ENCODE measurements at places on chromosomes 4 and X.

- no peak for DNase-seq
Observed at GRCh38 chr4:94571715-94572114, 120.0 kb downstream of the PDLIM5 start.

DNA sequence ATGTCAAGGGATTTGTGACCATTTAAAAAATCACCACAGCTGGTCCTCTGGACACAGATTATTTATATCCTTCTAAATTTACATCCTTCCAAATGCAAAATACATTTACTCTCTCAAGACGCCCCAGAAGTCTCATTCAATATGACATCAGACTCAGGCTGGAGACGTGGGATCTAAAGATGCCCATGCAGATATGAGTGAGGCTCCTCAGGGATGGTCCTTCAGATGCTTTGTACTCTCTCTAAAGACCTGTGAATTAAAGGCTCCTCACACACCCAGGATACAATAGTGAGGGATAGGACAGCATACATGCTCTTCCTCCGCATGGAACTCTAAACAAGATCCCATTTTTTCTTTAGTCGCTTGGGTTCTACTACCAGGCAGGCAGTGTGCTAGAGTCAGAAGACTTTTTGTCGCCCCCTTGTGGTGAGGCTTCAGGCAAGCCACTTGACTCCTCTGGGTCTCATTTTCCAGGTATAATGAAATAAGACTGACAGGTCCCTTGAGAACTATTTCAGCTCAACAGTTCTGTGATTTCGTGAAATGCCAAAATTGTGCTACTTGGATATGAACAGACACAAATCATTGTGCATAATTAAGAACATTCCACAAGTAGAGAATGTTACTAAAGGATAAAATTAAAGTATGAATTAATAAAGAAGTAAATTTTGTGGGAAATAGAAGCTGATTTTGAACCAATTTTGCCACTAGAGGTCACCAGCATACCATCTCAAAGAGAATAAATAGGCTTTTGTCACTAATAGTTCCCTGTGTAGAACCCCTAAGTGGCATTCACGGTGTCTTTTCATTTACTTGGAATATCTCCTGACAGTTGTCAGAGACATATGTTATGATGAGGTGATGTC lies 13.7 kb upstream of the SCOC start:
- peak; percentile 91 for DNase-seq

- no peak for DNase-seq
Observed at GRCh38 chrX:49066278-49066677, 7.5 kb downstream of the CCDC120 start.

GRCh38 chr4:4852591-4853362 lies 6.7 kb upstream of the MSX1 start:
- DNase-seq: no peak

DNA sequence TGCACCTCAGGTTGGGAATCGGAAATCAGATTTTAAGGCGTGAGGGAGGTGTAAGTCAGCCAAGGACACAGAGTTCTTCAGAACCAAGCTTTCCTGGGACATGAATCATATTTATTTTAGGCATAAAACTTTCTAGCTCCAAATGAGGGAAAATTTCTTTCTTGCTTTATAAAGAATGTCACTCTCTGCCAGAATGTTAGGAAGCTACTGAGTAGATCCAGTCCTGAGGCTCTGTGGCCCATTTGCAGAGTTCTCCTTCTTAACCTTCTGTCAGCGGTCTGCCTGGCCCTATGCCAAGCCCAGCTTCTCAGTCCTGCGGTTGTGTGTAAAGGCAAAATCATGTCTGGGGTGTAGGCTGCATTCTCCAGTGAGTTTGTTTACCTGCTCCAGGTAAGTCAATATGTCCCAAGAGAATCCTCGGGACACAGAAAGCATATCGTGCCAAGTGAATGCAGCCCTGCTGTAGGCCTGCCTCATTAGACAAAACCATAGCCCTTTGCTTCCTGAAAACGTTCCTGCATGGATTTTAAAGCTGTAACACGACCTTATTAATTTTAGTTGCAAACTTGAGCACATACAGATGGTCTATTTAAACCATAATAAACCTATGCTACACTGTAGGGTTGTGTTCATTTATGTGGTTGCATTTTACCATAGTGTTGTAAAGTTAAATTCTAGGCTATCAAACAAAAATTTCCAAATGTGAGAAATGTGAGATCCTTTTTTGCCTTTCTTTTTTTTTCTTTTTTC lies 29.2 kb upstream of the CCNI start:
- peak; percentile 54 for DNase-seq

DNA sequence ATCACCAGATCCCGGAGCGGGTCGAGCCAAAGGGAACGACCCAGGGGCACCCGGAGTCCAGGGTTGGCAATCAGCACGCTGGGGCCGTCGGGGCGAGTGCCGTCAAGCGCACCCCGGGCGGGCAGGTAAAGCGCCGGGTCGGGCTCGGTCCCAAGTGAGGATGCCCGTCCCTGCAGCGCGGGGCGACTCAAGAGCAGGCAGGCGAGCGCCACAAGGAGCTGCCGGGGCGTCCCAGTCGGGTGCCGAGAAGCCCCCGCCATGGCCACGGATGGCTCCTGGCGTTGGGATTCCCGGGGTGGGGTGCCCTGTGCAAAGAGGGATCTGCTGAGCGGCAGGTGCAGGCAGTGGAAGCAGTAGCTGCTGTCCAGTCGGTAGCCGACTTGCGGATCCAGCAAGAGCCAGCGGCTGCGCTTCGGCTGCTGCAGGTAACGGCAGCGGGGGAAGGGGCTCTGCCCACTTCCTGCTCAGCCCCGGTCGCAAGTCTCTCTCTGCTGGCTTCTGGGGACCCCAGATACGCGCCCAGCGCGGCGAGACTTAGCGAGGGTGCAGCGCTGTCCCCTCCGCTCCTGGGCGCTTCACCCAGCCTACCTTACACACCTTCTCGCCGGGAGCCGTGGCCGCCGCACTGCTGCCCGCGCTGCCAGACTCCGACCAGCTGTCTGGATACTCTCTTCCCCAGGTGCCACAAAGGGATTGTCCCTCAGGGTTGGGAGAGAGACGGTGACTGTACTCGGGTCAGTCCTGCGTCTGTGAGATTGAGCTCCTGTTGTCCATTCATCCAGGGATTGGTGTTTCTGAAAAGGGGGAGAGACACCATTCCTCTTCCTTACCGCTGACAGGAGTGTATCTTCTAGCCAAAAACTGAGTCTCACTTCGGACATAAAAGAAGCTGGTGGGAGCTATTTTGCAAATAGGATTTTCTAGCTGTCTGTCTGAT lies at the start of gene FREM3:
TSS of gene FREM3 (minus strand) at position 260 of the 937 bp plus-strand sequence. CDS start at position 260, 0 bp downstream.
- DNase-seq: no peak

DNA sequence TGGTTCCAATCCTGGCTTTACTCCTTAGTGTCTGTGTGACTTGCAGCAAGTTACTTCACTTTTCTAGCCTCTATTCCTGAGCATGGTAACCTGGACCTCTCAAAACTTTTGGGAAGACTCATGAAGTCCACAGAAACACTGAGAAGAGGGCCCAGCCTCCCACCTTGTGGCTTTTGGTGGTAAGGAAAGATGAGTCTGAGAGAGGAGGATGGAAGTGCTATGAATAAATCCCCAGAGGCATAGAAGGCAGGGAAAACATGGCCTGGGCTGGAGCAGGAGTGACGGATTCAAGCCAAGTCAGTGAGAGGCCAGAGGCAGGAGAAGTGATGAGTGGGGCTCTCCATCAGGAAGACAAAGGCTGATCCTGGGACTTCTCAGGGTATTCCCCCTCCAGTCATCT lies 10.9 kb upstream of the MAGEA4 start:
- no peak for DNase-seq

DNA sequence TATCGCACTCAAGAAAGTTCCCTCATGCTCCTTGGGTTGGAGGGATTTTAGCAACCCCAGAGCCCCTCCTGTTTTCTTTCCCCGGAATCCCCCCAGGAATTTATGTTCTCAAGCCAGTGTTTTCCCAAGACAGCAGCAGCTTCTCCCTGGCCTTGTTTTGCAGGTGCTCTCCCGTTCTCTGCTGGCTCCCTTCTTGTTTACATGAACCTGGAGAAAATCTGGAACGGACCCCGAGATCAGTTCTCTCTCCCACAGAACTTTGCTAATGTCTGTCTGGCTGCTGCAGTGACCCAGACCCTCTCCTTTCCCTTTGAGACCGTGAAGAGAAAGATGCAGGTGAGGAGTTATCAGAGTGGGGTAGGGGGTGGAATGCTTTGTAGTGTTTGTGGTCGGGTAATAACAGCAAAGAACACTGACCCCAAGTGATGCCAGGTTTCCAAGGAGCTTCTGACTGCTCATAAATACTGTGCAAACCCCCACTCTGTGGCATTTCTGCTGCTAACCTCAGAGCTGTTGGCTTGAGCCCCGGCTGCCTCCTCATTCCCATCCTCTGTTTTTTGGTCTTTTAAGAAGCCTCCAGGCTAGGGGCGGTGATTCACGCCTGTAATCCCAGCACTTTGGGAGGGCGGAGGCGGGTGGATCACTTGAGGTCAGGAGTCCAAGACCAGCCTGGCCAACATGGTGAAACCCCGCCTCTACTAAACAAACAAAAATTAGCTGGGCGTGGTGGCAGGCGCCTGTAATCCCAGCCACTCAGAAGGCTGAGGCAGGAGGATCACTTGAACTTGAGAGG lies 11.1 kb downstream of the SLC25A43 start:
- no peak for DNase-seq

GRCh38 chrX:134868771-134869495 lies 121.9 kb upstream of the SMIM10 start:
- DNase-seq: no peak

DNA sequence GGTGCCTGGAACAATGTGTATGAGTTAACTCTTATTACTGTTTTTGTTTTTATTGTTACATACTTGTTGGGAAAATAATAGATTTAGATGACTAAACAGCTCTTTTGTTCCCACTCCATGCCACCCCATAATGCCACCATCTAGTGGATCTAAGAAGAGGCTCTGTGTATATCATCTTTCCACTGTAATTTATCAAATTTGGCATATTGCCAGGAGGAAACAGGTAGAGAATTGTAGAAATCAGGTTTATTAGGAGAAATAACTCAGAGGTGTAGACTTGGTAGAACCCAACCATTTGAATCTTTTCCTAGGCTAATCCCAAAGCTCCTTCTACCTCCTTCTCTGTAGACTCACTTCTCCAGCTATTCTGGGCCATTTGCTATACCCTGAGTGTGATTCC lies 150.6 kb downstream of the GATB start:
- no peak for DNase-seq

DNA sequence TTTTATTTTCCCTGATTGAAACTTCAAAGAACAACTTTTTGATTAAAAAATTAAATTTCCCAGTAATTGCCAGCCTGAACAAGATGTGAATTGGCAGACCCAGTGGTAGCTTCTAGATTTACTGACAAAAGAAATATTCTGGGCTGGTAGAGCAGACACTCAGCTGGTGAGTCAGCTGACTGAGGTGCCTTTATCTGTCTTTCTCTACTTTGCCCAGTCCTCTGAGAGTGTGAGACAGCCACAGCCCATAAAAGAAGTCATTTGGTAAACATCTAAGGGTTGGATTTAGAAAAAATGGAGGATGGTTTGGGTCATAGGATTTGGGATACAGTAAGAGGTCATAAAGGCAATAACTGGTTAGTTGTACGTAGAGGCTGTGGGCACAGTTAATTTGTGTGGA lies 54.5 kb downstream of the CCSER1 start:
- peak; percentile 10 for DNase-seq

DNA sequence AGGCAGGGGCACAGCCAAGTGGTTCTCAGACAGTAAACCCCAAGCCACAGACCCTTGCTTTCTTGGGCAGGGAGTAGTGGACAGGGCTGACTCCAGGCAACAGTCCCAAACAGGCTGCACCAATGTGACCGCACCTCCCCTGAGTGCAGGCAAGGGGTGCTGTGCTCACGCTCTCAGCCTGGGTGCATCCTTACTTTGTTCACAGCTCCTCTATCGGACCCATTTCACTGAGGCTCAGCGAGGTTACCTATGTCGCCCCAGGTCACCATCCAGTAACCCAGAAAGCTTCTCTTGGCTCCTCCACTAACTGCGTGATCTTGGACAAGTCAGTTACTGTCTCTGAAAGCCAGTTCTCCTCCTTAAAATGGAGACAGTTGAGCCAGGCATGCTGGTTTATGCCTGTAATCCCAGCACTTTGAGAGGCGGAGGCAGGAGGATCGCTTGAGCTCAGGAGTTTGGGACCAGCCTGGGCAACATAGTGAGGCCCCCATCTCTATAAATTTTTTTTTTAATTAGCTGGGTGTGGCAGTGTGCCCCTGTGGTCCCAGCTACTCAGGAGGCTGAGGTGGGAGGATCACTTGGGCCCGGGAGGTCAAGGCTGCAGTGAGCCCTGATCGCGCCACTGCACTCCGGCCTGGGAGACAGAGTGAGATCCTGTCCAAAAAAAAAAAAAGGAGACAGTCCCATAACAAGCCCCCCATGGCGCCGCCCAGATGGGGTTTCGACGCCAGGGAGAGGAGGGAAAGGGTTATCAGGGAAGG lies 823 bp upstream of the MAN2B2 start:
- no peak for DNase-seq

DNA sequence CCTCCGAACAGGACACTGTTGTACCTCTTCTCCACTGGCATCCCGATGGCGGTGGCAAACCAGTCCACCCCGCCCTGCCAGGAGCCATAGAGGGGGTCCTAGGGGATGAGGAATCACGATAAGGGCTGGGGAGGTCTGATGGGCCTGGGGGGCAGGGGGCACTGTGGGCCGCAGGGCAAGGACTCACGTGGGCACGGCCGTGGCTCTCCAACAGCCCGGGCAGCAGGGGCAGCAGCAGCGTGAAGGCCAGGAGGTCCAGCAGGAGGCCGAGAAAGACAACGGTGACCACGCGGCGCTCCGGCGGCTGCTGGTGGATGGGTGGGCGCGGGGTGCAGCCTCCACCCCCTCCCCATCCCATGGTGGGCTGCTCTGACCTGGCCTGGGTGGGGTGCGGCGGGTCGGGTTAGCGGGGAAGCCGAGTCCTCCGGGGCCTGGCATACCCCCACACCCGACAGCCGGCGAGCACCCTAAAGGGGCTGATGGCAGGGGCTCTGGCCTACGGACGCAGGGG lies 29.6 kb downstream of the NOP14 start:
- DNase-seq: no peak

DNA sequence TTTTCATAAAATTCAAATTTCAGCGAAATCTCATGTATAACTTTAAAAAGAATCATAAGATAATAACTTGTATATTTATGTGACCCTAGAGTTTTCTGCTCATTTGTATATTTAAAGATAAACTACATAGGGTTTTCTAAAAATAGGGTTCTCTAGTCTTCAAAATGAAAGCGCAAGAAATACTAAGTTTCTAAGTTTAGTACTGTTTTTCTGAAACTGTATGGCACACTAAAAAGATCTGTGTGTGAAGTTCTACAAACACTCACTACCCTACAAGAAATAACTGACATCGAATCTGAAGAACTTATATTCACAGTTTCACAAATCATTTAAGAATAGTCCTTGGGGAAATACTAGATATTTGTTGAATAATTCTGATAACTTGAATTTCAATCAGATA lies 38.7 kb upstream of the NDST4 start:
- no peak for DNase-seq

- no peak for DNase-seq
Observed at GRCh38 chr4:98930311-98930865, 1.5 kb upstream of the EIF4E start.

GRCh38 chr4:48262484-48262883 lies 7.2 kb downstream of the TEC start:
- DNase-seq: no peak

GRCh38 chr4:94477227-94477626 lies 25.5 kb downstream of the PDLIM5 start:
- no peak for DNase-seq

Data from NCI-H1436 (cell line).